NCI-H1092 treated with DMSO at 0.1 percent for 48 hours (cell line): ENCODE measurements at places on chromosomes 16 and 17.

GRCh38 chr16:53159781-53160436 lies 105.1 kb downstream of the CHD9 start:
- peak; percentile 44 for DNase-seq

DNA sequence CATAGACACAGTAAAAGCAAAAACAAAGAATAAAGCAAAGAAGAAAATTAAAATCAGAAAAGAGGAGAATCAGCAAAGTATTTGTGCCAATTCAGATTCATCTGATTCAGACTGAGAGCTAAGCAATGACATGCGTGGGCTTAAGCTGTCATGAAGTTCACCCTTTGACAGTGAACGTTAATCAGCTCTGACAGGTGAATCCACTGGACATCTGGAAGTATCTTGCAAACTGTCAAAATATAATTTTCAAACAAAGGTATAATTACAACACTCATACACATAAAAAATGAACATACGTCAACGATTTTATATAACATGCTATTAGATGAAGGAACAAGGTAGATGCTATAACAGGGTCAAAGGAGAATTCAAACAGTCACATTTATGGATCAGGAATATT lies 596.3 kb upstream of the SALL1 start:
- DNase-seq, result no peak

GRCh38 chr16:23379707-23380106 lies 73.3 kb downstream of the COG7 start:
- no peak for DNase-seq

DNA sequence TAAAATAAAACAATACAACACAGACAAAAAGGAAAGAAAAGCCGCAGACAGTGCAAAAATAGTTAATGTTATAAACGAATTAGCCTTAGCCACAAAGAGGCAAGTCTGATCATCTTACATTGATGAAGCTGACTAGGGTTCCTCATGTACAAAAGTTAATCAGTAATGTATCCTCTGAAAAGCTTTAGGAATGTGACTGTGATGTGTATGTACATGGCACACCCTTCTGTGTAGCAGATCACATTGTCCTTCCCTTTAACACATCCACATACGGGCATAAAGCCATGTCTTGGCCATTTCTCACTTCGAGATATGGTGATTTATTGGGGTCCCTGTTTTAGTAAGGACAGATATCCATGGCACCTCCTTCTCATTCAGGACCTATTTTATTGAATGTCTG lies 1327.5 kb upstream of the CDH8 start:
- no peak for DNase-seq

- DNase-seq, result peak; percentile 23
These were observed 19.1 kb upstream of the HEXD start for GRCh38 chr17:82399041-82399441.

DNA sequence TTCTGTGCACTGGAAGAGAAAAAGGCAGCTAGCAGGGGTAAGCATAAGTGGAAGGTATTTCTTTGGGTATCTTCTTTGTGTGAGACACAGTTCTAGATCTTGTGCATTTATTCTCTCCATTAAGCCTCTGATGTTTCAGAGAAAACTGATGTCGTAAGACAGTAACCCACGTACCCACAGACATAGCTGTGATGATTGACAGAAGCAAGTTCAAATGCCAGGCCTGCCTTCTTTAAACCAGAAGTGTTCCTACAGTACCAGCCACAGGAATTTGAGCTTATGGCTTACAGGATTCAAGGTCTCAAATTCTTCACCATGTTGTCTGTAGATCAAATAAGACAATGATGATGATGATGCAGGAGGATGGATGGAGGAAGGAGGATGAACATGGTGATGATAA lies 161.4 kb upstream of the KCNJ16 start:
- no peak for DNase-seq

DNA sequence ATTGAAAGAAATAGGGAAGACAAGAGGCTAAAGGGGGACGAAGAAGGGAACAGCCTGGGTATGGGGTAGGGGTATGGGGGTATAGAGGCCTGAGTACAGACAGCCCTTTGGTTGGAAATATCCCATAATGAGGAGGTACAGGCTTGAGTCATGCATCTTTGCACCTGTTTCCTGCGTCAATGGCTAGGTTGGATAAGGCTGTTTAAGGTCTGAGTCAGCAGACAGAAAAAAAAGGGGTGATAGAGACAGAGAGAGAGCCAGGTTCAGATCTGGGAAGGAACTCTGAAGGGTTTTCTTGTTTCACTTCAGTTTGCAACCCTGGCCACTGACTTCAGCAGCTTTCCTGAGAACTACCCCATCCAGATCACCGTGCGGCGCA lies 8.5 kb downstream of the FNDC8 start:
- DNase-seq, result no peak

- no peak for DNase-seq
These were observed 8.4 kb upstream of the PLK1 start for GRCh38 chr16:23670137-23670776.

DNA sequence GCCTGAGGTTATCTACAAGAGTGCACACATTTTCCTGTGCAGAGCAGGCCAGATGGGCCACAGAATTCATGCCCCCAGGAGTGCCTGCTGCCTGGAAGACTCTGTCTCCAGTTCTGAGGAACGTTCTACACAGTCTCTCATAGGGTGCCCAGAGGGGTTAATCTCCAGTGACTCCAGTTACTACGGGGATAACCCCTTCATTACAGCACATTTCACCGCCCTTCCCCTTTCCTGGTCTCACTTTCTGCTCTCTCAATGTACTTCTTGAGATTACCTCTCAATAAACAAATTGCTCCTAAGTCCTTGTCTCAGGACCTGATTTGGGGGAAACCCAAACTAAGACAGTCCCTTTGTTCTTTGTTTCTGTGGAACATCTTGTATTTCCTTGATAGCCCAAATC lies 5.7 kb downstream of the CD300H start:
- DNase-seq, result no peak

DNA sequence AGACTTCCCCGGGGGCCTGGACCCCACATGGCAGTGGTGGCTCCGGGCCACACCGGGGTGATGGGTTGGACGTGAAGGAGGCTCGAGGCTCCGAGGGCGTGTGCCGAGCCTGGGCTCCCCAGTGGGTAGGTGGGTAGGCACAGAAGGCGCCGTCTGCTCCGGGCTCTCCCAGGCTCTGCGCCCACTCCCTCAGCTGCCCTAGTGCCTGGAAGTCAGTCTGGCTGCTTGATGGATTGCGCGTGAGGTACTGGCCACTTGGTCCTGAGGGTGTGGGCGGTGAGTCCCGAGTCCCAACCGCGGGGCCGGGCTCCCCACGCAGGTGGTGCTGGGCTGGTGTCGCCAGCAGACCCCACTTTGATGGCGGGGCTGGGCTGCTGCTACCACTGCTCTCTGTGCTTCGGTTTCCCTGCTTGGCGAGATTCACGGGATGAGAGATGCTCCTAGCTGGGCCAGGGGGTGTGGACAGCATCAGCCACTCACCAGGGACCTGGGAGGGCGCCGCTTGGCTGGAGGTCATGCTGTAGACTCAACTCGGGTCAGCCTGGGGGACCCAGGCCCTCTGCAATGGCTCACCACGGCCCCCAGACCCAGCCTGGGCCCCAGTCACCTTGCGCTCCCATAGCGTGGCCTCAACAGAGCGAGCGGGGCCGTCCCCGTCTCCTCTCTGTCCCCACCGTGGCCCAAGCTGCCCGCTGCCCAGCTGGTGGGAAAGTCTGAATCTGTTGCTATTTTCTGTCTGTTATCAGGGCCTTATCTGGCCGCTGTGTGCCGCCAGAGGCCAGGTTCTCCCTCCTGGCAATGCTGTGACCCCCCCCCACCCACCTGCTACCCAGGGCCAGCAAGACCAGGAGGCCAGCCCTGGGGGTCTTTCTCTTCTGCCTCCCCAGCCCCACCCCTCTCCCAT lies 26.1 kb downstream of the ZFPM1 start:
- no peak for DNase-seq

- no peak for DNase-seq
These were observed 405.6 kb downstream of the PMP22 start for GRCh38 chr17:14859542-14859941.

DNA sequence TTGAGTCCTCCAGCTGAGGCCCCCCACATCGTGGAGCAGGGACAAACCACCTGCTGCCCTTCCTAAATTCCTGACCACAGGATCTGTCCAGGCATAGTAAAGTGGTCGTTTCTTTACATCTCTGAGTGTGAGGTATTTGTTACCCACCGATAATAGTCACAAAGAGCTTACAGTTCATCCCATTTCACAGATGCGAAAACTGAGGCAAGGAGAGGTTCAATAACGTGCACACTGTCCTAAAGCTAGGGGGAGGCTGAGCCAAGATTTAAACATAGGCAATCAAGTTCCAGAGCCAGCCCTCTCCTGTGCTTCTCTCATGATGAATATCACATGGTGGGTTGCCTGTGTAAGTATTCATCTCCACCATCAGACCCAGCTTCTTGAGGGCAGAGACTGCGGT lies 135.4 kb downstream of the CCT6B start:
- no peak for DNase-seq

GRCh38 chr17:82103553-82104451 lies 5.8 kb upstream of the FASN start:
- no peak for DNase-seq

GRCh38 chr17:61299517-61300513 lies 99.8 kb upstream of the TBX2 start:
- DNase-seq, result no peak

- DNase-seq, result peak; percentile 78
These were observed 3.9 kb downstream of the GNAO1 start for GRCh38 chr16:56195151-56195550.

DNA sequence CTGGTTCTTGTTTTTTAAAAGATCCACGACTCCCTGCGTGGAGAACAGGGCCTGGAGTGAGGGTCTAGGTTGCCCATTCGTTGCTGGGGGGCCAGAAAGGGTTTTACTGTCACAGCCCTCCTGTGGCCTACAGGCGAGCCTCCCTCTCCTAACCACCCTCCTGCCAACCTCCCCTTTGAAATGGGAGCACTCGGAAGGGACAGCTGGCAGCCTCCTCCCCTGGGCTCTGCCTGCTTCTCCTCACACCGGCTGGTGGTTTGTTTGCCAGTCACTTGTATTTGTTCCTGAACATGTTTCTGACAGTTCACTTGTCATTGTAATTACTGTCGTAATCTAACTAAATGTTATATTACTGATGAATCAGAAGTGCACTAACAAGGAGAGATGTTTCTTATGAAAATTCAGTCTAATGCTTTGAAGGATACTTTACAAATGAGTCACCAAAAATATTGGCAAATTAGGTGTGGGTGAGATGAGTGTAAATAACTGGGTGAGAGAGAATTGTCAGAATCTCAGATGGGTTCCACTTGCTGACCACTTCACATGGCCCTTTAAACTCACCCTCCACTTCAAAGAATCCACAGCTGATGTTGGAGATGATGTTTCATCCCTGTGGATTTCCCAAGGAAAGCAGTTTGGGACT lies 2.7 kb upstream of the SPPL2C start:
- peak; percentile 76 for DNase-seq

GRCh38 chr16:80948886-80949493 lies 57.7 kb downstream of the CMC2 start:
- DNase-seq, result peak; percentile 1

GRCh38 chr17:4877089-4877488 lies 22.2 kb upstream of the C17orf107 start:
- no peak for DNase-seq

DNA sequence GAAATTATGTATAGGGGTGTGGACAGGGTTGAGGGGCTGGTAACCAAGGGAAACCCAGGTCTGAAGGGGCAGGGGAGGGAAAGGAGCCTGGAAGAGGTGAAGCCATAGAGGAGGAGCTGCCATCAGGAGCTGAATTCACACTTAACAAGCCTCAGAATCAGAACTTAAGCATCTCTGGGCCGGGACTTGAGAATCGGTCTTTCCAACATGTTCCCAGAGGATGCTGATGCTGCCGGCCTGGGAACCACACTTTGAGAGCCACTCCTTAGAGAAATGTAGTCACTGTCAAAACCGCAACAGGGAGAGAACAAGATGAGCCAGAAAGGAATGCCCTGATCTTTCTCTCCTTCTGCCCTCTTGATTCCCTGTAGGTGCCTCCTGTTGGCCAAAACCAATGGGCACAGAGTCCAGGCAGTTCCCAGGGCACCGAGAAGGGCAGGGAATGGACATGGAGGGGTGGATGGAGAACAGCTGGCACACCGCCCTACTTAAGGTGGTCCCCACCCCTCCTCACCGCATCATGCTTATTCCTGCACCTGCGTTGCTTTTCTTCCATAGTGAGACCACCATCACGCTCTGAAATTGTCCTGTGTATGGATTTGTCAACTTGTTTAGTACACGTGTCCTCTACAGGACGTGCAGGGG lies 88.5 kb downstream of the GSG1L start:
- no peak for DNase-seq

GRCh38 chr17:1362964-1363363 lies 37.1 kb downstream of the YWHAE start:
- DNase-seq, result no peak

DNA sequence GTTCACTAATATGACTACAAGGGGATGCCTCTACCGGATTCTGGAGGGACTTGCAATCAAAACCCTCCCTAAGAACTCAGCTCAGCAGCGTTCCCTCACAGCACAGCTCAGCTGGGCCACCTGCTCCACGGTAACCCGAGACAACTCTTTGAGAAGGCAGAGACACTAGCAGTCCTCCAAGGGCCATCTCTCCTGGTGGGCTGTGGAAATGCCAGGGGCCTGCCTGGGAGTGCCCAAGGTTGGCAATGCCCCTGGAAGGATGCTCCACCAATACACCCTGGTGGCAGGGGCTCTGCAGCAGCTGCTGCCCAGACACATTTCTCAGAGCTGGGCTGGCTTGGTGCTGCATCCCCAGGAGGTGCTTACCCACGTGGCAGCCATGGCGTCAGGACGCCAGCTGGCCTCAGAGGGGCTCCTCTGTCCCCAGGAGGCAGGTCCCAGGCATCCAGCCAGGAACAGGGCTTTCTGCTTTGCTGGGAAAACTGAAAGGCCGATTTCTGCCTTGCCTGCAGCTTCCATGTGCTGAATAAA lies 16.5 kb downstream of the CDIP1 start:
- peak; percentile 81 for DNase-seq

GRCh38 chr17:5557990-5558389 lies 26.3 kb downstream of the NLRP1 start:
- no peak for DNase-seq

DNA sequence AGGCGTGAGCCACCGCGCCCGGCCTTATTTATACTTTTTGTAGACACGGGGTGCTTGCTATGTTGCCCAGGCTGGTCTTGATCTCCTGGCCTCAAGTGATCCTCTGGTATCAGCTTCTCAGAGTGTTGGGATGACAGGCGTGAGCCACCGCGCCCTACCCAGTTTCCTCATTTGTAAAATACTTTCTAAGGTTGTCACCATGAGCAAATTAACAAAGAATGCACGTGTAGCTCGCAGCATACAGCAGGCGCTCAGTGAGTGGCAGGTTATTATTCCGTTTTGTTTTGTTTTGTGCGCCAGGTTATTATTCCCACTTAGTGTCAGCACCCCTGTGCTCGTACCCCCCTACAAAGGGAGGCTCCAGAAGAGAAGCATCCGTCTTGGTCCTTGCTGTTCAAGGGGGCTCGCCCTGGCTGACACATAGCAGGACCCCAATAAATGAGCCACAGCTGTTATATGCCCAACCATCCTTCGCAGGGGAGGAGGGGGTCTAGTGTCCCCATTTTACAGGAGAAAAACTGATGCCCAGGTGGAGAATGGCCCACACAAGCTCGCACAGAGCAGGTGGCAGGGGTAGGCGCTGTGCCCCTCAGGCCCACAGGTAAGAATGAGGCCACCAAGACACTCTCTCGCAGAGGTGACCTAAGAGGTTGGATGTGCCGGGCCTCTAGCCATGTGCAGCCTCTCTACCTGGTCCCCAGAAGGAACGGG lies 686 bp upstream of the MIEF2 start:
- no peak for DNase-seq
